Activated T-helper 9 cell treated with anti-CD3 and anti-CD28 coated beads, Interleukin-2, amount 50 U/mL, for 16 hours (primary cell): ENCODE measurements at places on chromosomes 7 and 10.

- no peak for DNase-seq
Observed at GRCh38 chr10:76138906-76139305, 707.5 kb downstream of the LRMDA start.

GRCh38 chr10:7546385-7546967 lies 120.3 kb downstream of the ITIH5 start:
- no peak for DNase-seq

- no peak for DNase-seq
Observed at GRCh38 chr7:108454674-108455550, 1.3 kb downstream of the NRCAM start.

GRCh38 chr7:2223321-2223720 lies 9.4 kb downstream of the MAD1L1 start:
- no peak for DNase-seq

DNA sequence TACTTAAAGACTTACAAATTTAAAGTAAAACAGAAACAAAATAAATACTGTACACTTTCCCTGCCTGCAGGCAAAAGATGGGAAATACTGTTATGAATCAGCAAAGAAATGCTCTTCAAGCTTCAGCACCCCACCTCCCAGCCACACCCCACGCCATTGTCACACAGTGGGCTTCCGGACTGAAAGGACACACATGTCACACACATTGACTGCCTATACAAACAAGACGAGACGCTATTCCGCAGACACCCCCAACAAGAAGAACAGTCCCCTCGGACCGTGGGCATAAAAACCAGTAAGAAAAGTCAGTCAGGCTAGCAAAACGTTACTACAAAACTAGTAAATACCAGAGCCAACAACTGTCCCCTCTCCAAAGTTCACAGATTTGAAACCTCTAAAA lies 22.2 kb upstream of the PARP12 start:
- peak; percentile 27 for DNase-seq

GRCh38 chr10:112713411-112713810 lies 236.6 kb upstream of the TCF7L2 start:
- no peak for DNase-seq

DNA sequence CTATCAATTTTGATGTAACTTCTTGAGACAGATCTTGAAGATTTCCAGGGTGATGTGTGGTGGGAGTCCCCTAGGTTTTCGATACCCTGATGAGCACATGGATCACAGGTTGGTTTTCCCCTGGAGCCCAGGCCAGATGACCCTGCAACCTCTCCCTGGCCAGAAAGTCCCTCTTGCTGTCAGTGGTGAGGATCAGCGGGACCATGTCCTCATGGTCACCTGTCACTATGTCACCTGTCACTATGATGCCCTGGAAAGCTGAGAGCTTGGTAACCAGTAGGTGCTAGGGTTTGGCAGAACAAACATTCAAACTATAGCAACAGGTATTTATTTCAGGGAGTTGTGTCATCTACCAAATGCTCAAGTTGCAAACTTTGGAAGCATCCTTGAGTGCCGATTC lies 197.9 kb downstream of the ARHGAP12 start:
- no peak for DNase-seq

GRCh38 chr10:117928741-117929140 lies 118.0 kb downstream of the RAB11FIP2 start:
- DNase-seq = no peak
